Subcutaneous preadipocyte (primary cell): ENCODE measurements at places on chromosomes 6 and 20. TPM values are rescaled to one million over a fixed set of nuclear protein-coding genes. Genes with fewer than 3 reads are reported as not detected.

The IL17F gene
- total RNA-seq = not detected in 2 replicates

The PCSK2 gene
- not detected in 2 replicates for total RNA-seq

The C6orf58 gene
- total RNA-seq = 0.20 TPM in 1 of 2 replicates, not detected in the other

The OXT gene
- total RNA-seq = 0.39 TPM in 1 of 2 replicates, not detected in the other

The MYCT1 gene
- total RNA-seq = not detected in 2 replicates

The SLC18B1 gene
- total RNA-seq = 6.1 and 7.3 TPM in 2 replicates

The R3HDML gene
- total RNA-seq = not detected in 2 replicates

The RNF39 gene
- not detected in 2 replicates for total RNA-seq

The LAMP5 gene
- total RNA-seq = under 0.01 TPM in 1 of 2 replicates, not detected in the other

The BPIFB4 gene
- not detected in 2 replicates for total RNA-seq

The ARMC12 gene
- 0.20 TPM in 1 of 2 replicates, not detected in the other for total RNA-seq

The OR2J3 gene
- not detected in 2 replicates for total RNA-seq

The PLCB4 gene
- total RNA-seq = 0.78 and 1.5 TPM in 2 replicates

The CALHM5 gene
- total RNA-seq = 3.3 and 4.0 TPM in 2 replicates

The SDCBP2 gene
- 1.5 and 2.3 TPM in 2 replicates for total RNA-seq

The WFDC5 gene
- total RNA-seq = not detected in 2 replicates

The SLC12A5 gene
- total RNA-seq = not detected in 2 replicates

The MRPS26 gene
- 31.1 and 38.9 TPM in 2 replicates for total RNA-seq

The FERMT1 gene
- 17.2 and 17.3 TPM in 2 replicates for total RNA-seq

The FILIP1 gene
- total RNA-seq = under 0.01 and 0.37 TPM in 2 replicates

The NNAT gene
- 0.39 TPM in 1 of 2 replicates, not detected in the other for total RNA-seq

The CST11 gene
- not detected in 2 replicates for total RNA-seq

The PGBD1 gene
- 4.4 and 5.3 TPM in 2 replicates for total RNA-seq
